Cardiac septum (tissue), 1 donor: ENCODE measurements at places on chromosomes 5 and 9. TPM values are rescaled to one million over a fixed set of nuclear protein-coding genes. Genes with fewer than 3 reads are reported as not detected.

DNA sequence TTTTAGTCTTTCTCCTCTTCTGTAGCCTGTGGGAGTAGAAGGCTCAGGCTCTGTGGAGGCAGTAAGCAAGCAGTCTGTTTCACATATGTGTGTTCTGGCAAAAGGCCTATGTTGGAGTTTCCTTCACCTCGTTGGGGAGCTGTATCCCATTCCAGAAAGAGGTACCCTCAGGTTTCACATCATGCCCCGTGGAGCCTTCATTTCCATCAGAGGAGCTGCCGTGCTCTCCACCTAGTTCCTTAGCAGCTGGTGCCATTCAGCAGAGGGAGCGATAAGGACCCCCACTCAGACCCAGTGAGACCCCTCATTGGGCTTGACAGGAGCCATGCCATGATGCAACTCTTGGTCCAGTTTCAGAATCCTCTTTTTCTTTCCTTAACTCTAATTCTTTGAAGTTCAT is 50.6 kb upstream of the ANGPTL2 start:
- no peak for DNase-seq

The IFNK gene
- not detected for total RNA-seq

The PNPLA7 gene
- 8.1 TPM for total RNA-seq

The IL5 gene
- not detected for total RNA-seq

GRCh38 chr9:97367729-97368128 is 44.2 kb upstream of the TDRD7 start:
- peak; percentile 51 for DNase-seq

GRCh38 chr9:110933350-110934001 is 104.8 kb downstream of the LPAR1 start:
- no peak for DNase-seq

- DNase-seq, result no peak
Measured at GRCh38 chr9:89967527-89967926, 362.7 kb downstream of the GADD45G start.

The ANKRD33B gene
- total RNA-seq, result 15.2 TPM

DNA sequence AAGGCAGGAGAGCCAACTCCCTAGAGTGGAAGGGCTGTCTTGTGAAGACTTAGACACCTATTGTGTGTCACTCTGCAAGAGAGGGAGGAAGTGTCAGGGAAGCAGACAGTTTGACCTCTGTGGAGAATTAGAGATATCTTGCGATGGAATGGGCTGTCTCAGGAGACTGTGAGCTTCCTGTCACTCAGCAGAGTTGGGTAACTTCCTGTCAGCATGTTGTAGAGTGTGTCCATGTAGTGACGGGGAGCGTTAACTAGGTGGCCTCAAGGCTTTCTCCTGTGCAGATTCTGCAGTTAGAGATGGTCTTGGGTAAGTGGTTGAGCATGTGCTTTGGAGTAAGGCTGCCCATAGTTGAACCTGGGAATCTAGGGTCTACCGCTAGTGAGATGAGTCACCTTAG is 136.5 kb downstream of the KIF4B start:
- DNase-seq, result no peak

DNA sequence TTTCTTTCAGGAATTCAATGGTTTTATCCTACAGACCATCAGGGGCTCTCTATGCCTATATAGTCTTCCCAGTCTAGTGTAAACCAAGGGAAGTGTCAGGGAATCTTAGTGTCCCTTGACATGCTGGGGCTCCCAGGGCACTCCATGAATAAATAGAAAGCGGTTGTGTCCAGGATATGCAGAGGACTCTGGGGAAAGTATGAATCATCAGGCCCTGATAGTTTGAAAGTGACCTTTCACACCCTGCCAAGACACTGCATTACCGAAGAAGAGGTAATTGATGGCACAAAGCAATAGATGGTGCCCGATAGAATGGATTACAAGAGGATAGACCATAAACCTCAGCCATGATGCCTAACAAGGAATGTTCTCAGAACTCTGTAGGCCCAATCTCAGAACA is 163.3 kb upstream of the DAPK1 start:
- DNase-seq, result no peak

The EGFLAM gene
- 6.3 TPM for total RNA-seq
